ENCODE measurements at places on chromosomes 13 and 19.

DNA sequence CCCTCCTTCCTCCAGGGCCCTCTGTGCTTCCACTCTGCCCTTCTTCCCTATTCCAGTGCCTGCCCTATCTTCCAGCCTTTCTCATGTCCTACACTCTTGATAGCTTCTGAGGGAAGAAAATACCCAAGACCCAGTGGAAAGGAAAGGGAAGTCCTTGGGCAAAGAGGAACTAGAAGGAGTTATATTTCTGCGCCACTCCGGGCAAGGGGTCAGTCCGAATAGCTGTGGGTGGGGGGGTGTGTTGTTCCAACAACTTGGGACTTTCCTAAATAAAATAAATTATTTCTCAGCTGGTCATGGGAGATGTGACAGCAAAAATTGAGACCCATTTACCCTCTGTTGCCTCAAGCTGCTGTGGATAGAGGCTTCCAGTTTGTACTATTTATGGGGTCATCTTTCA lies 23.2 kb downstream of the CABP5 start:
- DNase-seq: no peak

DNA sequence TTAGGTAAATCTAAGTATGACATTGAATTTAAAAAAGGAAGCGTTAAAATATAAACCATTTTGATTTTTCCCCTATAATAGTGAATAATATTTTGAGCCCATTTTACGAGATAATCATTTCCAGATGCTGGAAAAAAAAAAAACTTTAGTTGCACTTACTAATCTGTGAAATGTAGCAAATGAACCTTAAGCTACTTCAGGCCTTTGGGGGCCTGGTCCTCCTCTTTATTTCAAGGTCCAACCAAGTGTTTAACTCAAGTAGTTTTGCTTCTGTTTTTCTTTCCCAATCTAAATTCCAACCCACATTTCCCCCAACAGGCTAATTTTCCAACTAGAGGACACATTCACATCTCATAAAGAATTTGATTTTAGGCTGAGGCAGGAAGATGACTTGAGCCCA lies 101.2 kb downstream of the TNFRSF19 start:
- DNase-seq: no peak

- no peak for DNase-seq
These were observed 7.3 kb downstream of the CD209 start for GRCh38 chr19:7739801-7740681.

DNA sequence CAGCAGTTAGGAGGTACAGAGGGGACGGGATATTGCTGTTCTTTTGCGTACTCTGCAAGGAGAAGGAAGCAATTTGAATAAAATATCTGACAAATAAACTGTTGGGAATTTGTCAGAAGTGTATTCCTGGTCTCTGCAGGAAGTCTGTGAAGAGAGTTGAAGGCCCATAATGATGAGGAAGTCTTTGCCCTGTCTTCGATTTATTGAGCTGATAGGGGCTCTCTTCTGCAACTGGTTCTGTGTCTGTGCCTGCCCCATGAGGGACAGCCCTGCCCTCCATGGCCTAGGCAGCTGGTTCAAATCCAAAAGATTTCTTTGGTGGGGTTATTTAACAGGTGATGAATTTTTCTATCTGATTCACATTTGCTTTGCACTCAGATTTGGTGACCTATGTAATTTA lies 339.7 kb upstream of the EDNRB start:
- no peak for DNase-seq

DNA sequence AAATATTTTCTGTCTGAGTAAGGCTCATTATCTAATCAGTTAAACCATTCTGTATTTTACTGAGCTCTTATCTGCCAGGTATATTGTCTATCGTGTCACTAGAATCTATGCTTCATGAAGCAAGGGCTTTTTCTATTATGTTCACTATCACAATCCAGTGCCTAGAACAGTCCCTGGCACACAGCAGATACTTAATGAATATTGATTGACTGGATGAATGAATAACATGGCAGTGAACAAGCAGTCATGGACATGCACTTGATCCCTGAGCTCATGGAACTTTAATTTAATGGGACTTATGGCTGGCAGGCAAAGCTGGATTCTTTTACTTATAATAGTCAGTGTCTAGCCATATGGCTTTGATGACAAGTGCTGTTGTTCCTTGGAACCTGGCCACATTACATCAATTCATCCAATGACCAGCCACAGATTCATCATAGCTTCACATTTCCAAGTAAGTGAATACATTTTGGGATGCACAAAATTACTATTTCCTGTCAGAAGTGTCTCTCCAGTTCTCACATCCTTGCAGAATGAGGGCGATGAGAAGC lies 214.8 kb downstream of the COG6 start:
- no peak for DNase-seq

DNA sequence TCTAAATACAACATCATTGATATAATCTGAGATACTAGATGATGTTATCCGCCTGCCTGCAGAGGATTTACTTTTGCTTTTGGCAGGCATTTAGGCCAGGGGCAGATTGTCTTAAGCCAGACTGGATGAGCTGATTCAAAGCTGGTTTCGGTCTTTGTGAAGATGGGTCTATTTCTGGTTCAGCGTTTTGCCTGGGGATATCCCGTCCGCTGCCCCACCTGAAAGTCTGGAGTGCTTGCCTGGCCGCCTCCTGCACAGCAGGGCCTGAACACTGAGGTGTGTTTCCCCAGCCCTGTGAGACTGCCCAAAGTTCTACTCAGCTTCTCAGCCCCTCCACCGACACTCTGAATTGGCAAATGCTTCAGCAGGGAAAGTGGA lies 149.7 kb downstream of the KATNAL1 start:
- no peak for DNase-seq

- DNase-seq: no peak
These were observed 76.6 kb downstream of the SERP2 start for GRCh38 chr13:44449999-44450821.

DNA sequence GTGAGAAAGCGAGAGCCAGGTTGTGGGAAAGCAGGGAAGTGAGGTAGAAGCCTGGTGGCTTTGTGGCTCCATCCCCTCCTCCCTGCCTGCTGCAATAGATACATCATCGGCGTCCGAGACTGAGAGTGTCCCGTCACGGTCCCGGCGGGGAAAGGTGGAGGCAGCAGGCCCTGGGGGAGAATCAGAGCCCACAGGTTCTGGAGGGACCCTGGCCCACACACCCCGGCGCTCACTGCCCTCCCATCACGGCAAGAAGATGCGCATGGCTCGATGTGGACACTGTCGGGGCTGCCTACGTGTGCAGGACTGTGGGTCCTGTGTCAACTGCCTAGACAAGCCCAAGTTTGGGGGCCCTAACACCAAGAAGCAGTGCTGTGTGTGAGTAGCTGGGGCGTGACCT lies 5.1 kb downstream of the KMT2B start:
- no peak for DNase-seq

- DNase-seq: peak; percentile 43
These were observed at the start of gene ZNF836 for GRCh38 chr19:52171321-52172169. Gene ZNF836, minus strand, starts transcription at chr19:52171621. Its CDS starts 3,549 bp downstream, at chr19:52168072.

DNA sequence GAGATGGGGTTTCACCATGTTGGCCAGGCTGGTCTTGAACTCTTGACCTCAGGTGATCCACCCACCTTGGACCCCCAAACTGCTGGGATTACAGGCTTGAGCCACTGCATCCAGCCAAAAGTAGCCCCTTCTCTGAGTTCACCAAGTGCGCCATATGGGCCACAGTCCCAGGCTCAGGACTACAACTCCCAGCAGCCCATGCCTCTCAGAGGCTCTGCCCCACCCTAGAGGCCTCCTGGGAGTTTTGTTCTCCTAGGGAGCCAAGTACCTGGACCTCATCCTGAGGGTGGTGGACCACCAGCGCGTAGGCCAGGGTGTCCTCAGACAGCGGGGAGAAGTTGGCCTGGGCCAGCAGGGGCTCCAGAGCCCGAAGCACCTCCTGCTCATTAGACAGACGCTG lies 18.8 kb downstream of the TMEM143 start:
- no peak for DNase-seq

DNA sequence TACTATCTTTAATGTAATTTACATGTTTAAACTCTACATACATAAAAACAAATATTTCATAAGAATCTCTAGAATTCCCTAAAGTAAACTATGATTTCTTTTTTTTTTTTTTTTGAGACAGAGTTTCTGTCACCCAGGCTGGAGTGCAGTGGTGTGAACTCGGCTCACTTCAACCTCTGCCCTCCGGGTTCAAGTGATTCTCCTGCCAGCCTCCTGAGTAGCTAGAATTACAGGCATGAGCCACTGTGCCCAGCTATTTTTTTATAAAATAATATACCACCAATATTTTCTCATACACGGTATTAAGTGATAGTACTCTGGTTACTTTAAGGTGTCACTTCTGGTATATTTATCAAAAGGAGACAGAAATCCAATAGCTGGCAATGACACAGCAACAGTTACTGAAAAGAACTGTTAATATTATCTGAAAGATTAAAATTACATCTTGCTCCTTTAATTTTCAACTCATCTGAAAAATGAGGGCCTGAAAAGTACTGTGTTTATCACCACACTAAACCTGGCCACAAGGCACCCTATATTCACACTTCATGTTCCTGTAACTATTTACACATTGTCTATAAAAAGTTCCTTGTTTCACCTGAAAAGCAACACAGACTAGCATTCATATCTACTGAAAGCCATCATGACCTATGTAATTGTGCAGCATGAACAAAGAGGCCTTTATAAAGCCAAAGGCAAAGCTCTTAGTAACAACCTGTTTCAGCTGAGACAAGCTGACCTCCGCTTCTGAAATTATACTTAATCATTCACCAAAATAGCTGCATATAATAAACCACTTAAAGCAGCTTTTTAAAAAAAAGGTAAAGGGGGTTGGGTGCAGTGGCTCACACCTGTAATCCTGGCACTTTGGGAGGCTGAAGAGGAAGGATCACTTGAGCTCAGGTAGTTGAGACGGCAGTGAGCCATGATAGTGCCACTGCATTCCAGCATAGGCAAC lies 106.1 kb downstream of the SLC25A15 start:
- DNase-seq: no peak

GRCh38 chr13:52127783-52128702 lies 830 bp downstream of the NEK5 start:
- peak; percentile 51 for DNase-seq

DNA sequence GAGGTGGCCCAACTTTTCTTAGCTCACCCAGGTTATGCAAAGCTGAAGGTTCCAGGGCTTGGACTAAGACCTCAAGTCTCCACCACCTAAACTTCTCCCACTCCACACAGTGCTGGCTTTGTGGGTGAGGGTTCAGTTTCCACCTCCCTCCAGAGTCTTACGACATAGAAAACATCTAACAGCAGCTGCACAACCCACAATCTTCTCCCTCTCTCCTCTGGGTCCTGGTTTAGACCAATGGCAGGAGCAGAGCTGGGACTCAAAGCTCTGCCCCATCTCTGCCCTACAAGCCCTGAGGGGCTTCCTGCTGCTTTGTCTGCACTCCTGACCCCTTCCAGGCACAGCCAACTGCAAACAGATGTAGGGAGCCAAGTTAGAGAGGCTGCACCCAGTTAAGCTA lies 16.0 kb downstream of the IRGC start:
- no peak for DNase-seq

GRCh38 chr19:35488677-35489076 lies 1.6 kb downstream of the KRTDAP start:
- no peak for DNase-seq

DNA sequence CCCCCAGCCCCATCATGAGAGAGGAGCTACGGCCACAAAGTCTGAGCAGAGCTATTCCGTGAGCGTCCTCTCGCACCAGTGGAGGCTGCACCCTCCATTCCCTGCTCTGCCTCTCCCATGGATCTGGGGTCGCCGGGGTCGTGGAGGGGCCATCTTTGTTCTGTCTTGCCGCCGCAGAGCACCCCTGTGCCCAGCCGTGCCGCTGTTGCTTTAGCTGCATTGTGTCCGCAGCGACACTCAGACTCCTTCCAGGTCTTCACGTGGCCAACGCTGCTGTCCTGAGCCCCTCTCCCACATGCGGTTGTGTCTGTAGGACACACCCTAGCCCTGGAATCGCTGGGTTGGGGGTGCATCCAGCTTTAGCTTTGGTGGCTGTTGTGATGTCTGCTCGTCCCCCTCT lies 15.8 kb downstream of the YIPF2 start:
- DNase-seq: no peak

DNA sequence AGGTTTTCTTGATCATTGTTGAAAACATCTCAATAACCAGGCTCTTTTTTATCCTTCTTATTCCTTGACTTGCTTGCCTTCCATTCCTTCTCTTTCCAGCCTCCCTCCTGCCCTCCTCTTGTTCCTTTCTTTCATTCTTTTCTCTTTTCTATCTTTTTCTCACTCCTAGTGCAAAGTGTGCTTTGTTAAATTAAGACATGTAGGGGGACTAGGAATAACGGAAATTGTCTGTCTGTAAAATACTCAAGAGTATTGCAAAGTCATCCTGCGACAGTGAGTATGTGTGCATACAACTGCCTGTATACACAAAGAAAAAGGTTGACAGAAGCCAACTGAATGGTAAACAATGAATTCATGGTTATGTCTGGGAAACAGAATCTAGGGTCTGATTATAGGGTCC lies 70.1 kb downstream of the LRRC63 start:
- no peak for DNase-seq

Measured in C1 segment of cervical spinal cord (tissue), 14 donors.